ENCODE measurements at places on chromosomes 4 and X.
A peak's percentile ranks its signal among the peaks of the same experiment; 100 is the strongest.

DNA sequence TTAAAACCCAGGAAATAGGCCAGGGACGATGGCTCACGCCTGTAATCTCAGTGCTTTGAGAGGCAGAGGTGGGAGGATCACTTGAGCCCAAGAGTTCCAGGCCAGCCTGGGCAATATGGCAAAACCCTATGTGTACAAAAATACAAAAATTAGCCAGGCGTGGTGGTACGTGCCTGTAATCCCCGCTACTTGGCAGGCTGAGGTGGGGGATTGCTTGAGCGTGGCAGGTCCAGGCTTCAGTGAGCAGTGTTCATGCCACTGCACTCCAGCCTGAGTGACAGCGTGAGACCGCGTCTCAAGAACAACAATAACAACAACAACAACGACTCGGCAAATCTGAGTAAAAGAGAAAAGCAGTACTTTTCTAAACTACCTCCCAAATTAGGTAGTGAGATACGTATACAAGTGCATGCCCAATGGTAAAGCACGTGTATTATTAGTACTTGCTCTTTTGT is 13.0 kb upstream of the NDUFC1 start:
- no peak for DNase-seq

GRCh38 chrX:11445540-11445939 is 152.3 kb downstream of the AMELX start:
- no peak for DNase-seq

DNA sequence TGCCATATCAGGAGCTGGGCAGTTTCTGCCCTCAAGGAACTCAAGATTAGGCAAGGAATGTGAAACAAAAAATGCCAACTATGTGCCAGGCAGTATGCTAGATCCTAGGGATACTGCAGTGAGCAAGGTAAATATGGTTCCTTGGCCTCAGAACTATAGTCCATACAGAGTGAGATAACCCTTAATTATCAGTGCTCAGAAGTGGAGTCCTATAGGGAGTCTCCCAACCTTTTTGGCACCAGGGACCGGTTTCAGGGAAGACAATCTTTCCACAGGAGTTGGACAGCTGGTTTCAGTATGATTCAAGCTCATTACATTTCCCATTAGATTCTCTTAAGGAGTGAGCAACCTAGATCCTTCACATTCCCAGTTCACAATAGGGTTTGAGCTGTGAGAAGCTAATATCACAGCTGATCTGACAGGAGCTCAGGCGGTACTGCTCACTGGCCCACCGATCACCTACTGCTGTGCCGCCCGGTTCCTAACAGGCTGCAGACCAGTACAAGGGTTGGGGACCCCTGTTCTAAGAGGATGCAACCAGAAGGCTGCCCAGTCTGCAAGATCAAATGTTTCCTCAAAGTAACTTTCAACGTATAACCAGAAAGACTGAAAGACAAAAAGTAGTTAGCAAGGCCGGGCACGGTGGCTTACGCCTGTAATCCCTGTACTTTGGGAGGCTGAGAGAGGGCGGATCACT is 1.7 kb upstream of the SRP72 start:
- DNase-seq: no peak

GRCh38 chr4:47784222-47784621 is 53.6 kb downstream of the CORIN start:
- no peak for DNase-seq

DNA sequence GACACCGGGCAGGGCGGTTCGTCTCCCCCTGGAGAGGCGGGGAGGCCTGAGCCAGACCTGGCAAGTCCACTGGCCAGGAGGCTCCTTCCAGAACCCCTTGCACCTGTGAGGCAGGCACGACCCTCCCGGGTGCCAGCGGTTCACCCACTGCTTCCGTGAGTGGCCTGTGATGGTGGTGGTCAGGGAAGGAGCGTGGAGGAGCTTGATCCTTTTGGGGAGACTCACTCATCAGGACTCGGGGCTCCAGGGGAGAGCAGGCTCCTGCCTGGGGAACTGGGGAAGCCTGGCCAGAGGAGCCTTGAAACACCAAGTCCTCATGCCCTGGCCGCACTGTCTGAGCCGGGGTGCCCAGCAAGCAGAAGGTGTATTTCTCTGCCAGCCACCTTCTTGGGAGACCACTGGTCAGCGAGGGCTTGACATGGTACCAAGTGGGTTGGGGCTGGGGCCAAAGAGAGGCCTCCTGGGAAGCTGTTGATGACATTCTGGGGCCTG is 860 bp downstream of the FAM50A start:
- no peak for DNase-seq

- no peak for DNase-seq
Observed at GRCh38 chrX:71604796-71605568, 13.3 kb downstream of the CXCR3 start.

DNA sequence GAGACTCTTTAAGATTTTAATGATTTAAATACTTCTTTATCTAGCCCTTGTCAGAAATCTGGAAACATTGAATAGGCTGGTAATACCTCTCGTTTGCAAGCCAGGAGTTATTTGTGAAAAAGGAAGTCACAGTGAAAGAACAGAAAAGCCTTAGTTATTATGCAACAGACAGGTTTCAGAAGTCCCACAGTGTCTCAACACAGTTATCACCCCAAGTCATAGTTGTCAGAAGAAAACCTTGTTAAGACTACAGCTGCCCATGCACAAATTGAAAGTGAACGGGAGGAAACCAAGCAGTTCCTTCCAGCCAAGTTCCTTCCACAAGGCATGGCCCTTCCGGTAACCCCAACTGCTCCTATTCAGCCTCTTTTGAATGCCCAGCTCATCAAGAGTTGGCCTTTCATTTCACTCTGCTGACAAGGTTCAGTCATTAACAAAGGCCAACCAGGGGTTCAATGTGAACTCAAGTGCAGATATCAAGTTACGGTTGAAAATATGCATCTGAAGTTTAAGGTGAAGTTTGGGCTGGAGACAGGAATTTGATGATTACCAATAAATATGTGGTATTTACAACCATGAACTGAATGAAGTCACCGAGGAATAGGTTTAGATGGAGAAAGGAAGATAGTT is 15.6 kb downstream of the ALPK1 start:
- no peak for DNase-seq

DNA sequence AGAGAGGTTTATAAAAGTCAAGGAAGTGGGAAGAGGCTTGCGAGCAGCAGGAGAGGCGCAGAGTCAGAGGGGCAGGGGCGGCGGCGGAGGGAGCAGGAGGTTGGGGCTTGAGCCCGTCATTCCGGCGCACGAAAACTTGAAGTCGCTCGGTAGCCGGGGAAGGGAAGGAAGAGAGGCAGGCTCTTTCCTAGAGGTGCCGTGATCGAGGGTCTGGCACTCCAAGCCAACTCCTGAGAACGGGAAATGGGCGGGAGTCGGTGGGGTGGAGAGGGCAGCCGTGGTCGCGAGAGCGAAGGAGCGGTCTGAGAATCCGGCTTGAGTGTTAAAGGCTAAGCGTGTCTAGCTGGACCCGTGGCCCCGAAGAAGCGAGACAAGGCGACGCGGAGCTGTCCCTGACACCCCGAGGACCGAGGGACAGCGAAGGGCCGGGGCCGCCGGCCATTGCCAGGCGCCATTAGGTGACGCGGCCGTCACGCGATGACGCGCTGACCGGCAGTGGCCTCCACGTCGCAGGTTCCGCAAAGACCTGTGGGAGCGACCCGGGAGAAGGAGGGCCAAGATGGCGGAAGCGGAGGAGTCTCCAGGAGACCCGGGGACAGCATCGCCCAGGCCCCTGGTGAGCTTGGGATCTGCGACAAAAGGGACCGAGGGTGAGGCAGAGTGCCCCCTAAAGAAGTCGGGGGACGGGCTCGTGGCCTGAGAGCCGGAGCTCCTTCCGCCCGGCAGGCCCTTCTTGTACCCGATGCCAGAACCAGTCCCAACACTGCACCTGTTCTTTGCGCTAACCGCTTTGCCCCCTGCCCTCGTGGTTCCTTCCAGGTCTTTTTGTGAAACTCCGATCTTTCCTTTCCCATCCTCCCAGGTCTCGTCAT is at the start of gene YIPF6:
YIPF6 (plus strand) TSS at position 544 of the 872 bp plus-strand sequence; CDS start at position 560, 16 bp downstream.
- peak; percentile 56 for DNase-seq

DNA sequence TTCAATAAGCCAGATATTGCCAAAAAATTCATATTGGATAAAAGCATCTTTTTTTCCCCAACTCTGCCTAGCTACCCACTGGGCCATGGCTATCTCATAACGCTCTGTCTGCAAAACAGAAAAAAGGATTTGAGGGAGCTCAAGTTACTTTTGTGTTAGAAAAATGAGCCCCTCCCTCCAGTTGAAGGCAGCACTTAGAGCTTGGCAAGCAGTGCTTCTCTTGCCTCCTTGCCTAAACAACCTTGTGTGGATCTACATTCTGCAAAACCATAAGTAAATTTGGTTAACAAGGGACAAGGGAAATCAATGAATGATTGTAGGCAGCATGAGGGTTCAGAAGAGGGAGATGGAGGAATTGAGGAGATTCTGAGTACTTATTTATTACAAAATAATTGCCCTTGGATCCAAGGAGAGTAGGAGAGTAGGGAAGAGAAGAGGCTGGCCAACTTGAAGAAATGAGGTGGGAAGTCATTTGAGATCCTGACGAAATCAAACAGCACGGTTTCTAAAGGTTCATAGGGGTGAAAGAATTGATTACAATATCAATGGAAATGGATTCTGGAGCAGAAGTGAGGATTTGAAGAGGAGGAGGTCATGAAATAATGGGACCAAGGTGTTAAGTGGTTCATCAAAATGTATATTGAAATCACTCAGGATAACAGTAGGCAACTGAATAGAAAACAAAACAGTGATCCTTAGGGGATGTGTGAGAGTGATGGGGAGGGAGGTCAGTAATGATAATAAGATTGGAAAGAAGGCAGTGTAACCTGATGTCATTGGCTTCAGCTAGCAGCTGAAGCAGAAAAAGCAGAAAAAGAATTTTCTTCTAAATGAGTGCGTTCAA is 434.8 kb upstream of the IGFBP7 start:
- no peak for DNase-seq

DNA sequence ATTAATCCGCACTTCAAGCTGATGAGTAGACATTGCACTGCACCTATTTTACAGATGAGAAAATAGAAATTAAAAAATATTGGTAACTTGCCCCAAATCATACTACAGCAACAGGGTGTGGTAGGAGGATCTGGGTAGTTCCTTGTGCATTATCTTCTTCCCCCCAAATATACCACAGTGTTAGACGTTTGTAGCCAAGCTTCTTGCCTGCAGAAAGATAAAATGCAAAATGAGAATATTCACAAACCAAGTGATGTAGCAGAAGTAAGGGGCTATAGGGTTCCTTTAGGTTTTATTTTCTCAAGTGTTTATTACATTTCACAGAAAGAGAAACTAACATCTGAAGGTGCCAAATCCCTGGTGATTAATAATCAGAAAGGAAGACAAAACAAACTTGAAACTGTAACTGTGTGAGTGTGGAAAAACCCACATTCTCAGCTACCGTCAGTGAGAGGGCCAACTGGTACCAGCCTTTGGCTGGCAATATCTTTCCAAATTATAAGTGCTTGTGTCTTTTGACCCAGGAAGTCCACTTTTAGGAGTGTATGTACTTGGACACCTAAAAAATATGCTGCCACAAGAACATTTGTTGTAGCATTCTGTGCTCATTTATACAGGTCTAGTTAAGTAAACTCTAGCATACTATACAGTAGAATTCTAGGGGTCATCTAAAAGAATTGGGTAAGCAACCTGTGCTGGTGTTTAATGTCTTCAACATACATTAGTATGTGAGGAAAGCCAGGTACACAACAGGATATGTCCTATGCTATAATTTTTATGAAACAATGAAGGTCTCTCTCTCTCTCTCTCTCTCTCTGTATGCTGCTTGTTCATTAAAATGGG is 6.7 kb upstream of the CD38 start:
- DNase-seq: no peak

- DNase-seq: no peak
Observed at GRCh38 chr4:98473046-98473445, 185.4 kb downstream of the TSPAN5 start.

DNA sequence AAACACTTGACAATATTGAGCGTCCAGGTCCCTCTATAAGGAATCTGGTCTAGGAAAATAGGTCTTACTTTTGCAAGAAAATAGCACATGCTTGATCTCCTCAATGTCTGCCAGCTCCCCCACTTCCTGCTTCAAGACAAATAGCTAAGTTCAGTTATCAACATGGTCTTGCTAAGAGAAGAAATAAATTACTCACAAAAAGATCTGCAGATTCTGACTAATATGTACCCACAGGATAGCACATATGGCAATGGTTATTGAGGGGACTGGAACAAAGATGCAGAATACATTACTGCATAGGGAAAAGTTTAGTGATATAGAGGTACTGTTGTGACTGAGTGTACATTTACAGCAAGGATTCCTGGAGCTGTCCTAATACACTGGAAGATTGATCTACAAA is 457.5 kb upstream of the GRID2 start:
- DNase-seq: no peak

GRCh38 chr4:153383131-153383530 is 38.6 kb downstream of the MND1 start:
- DNase-seq: no peak

GRCh38 chr4:169675825-169676224 is 55.4 kb downstream of the CLCN3 start:
- DNase-seq: no peak

DNA sequence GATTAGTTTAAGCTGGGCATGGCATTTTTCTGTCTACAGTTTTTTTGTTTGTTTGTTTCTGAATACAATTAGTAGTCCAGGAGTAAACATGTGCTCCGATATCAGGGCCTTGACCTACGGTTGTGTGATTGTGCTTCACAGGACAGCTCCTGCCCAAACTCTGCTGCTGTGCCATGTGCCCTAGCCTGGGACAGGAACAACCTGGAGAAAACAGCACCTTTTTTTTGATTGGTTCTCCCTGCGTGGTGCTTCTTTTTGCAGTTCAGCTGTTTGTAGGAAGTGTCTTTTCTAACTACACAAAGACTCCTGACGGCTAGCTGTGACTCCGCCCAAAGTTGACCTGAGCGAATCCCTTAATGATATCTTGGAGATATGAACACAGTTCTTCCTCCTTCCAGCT is 158.8 kb downstream of the ATP10D start:
- no peak for DNase-seq

GRCh38 chrX:31649201-31649600 is 577.4 kb upstream of the FTHL17 start:
- DNase-seq: no peak

DNA sequence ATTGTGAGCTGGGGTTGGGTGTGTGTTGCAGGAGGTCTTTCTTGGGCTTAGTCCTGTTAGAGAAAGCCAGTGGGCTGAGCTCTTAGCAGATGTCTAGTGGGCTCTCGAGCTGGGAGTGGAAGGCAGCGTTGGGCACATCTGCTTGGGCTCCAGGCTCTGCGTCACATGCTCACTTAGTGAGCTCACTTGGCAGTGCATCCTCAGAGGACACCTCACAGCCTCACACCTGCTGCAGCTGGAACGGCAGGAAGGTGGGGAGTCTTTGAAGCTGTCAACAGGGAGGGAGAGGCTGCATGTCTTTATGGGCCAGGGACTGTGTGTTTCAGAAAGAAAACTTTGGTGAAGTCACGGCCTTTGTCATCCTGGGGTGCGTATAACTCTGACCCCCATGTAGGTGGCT is 82.2 kb downstream of the PSAPL1 start:
- DNase-seq: no peak

DNA sequence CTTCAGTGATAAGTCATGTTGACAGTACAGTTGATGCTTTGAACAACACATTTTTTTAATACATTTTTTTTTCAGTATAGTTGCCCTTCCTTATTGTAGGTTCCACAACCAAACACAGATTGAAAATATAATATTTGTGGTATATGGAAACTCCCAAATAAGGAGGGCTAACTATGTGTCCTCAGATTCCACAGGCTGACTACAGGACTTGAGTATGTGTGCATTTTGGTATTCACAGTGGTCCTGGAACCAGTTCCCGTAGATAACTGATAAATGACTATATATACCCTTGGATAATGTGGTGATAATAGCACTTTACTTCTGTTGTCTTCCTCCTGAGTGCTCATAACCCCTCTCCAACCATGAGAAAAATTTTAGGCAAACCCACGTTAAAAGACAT is 111.6 kb upstream of the NUDT6 start:
- DNase-seq: no peak

Data from A549 (cell line).